Cardiac muscle cell (in vitro differentiated cells and primary cell): ENCODE measurements at places on chromosomes 4 and X. TPM values are rescaled to one million over a fixed set of nuclear protein-coding genes. Genes with fewer than 3 reads are reported as not detected.

RAI2 gene
- 3.4 and 4.3 TPM in 2 replicates for polyA plus RNA-seq

GAB3 gene
- polyA plus RNA-seq: 0.17 TPM in 1 of 2 replicates, not detected in the other

FABP2 gene
- polyA plus RNA-seq: 9.9 and 12.4 TPM in 2 replicates

VSIG1 gene
- polyA plus RNA-seq: not detected in 2 replicates
